Caudate nucleus (tissue), 63 donors: ENCODE measurements at places on chromosomes 1 and 21.

DNA sequence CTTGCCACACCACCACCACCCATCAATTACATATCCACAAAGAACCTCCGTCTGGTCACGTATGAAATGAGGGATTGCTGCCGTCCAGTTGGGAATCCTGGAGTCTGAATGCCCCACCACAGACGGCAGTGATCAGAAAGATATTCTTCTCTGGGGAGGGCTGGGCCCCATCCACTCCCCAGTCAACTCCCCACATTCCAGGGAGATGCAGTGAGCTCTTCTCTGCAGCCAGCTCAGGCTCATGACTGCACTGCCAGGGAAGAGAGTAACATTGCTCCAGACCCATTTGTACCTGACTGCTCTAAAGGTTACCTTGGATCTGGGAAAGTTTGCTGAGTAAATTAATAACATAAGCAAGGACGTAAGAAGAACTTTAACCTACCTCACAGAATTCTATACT, 18.3 kb downstream of the DEGS1 start:
- DNase-seq, result no peak

- no peak for DNase-seq
Measured at GRCh38 chr1:146007489-146008133, 11.2 kb upstream of the TXNIP start.

DNA sequence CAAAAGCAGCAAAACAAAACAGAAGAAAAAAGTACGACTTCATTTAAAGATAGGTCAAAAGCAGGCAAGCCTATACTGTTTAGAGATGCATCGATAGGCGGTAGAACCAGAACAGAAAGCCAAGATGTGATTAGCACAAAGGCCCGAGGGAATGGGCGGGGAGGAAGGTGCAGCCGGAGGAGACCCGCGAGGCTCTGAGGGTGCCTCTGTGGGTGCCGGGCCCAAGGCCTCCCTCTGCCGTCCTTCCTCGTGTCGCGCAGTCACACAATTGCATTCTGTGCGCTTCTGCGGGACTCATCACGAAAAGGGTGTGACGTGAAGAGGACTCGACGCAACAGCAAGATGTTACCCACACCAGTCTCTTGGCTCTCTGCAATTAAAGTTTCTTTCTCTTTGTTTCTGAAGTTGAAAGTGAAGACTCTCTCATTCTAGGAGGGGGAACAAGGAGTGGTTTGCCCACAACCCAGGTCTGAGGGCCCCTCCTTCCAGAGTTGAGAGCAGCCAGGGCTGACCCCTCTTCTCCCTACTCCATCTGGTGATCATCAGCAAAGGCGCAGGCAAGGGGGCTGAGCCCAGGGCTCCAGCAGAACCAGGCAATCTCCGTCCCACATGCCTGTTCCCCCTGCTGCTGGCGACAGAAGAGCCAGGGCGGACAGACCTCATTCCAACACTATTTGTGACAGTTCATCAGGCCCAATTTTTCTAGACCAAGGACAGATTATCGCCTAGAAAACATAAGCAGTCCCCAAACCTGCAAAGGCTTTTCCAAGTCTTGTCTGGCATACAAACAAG, 41.0 kb downstream of the NPHP4 start:
- DNase-seq, result no peak

- DNase-seq, result no peak
Measured at GRCh38 chr1:158115126-158115525, 65.6 kb upstream of the CD1D start.

- no peak for DNase-seq
Measured at GRCh38 chr1:91730801-91731732, 154.9 kb downstream of the TGFBR3 start.

- DNase-seq, result no peak
Measured at GRCh38 chr1:106637566-106637965, 418.9 kb upstream of the PRMT6 start.

DNA sequence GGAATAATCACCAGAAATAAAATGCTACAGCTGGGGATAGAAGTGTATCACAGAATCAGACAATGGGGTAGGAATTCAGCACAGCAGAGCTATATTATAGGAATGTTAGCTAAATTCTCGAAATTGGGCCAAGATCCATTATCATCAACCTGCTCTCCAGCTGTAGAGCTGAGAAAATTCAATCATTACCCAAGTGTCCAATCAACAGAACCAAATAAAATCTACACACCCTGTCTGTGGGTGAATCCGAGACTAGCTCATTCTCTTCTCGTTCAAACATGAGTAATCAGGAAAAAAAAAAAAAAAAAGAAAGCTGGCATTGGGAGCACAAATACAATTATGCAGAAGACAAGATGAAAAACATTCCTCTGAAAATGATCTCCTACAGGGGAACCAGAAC, 119.2 kb downstream of the CDC7 start:
- no peak for DNase-seq

DNA sequence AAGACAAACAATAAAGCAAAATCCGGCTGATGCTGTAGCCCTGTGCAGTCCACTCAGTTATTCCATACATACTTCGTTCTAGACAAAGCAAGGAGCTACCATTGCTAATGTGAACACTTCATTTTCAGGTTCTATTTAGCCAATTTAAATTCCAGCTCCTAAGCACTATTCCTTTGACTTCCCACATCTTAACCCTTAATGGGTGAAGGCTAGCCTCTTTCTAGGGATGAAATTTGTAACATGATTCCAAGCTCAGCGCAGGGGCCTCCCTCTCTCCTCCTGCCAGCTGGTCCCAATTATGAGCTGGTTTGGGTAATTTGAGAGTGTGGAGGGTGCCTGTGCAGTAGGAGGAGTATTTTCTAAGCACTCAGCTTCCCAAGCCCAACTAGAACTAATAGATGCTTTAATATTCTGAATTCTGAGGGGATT, 53.9 kb upstream of the PTGFRN start:
- no peak for DNase-seq
